ENCODE measurements at places on chromosomes 3 and 15.

DNA sequence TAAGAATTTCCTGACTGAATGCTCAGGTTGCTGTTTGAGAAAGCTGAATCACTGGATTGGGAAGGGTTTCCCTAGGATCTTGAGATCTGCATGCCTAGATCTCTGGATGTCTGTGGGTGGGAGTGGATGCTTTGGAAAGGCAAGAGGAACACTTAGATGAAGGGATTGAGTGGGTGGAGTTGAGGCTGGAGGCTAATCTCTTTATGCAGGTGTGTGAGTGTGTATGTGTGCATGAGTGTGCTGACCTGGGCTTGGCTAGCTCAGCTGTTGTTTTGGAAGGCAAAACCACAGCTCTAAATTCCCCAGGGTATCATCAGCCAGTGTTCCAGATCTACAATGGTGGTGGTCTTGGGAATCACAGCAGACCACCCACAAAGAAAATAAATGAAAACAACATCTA is 60.5 kb downstream of the CLDN1 start:
- no peak for DNase-seq

DNA sequence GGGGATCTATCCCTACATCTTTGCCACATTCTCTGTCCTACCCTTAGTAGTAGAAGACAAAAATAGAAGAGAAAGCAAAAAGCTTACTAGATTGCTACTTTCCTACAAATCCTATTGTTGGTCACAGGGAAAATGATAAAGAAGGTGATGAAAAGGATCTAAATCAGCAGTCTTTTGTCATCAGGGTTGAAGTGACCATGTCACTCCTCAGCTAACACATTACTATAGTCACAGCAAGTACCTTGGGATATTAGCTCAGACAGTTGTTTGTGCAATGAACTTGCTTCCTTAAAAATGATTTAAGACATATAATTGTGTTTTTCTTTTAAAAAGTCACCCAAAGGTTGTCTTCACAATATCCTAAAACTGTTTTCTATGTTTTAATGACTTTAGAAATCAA is 6.3 kb downstream of the ST3GAL6 start:
- no peak for DNase-seq

DNA sequence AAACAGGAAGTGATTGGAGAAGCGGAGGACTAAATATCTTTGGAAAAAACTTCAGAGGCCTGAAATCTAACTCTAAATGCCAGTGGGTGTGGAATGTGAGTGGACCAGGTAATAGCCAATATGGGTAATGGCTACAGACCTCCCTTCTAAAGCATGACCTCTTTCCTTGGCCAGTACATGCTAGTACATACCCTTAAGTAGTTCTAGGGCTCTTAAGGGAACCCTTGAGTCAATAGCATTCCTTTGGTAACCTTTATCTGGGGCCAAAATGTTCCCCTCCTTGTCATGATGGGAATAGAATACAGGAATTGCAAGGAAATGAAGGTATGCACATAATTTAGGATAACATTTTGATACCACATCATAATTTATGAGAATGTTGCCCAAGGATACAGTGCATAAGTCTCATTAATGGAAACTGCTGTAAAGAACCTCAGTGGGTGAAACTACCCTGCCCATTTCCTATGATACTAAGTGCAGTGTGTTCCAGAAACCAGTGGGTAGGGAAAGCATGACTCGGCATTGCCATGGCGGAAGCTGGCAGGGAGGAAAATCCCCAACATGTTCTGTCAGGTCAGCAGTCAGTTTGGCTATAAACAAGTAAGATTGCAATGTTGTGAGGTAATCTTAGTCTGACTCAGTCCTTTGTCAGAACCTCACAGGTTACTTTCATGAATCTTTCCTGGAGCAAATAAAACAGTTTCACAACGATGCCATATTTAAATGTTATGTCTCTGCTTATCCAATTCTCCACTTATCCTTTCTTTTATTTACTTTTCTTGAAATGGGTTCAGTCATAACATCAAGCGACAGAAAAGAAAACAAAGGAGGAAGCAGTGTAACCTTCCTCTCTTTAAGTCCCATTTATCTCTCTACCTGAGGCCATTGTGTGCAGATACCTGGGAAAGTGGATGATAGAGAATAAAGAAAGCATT is 23.5 kb upstream of the RAP2B start:
- DNase-seq: peak; percentile 63

- no peak for DNase-seq
Measured at GRCh38 chr3:68984011-68984530, 29.4 kb downstream of the EOGT start.

DNA sequence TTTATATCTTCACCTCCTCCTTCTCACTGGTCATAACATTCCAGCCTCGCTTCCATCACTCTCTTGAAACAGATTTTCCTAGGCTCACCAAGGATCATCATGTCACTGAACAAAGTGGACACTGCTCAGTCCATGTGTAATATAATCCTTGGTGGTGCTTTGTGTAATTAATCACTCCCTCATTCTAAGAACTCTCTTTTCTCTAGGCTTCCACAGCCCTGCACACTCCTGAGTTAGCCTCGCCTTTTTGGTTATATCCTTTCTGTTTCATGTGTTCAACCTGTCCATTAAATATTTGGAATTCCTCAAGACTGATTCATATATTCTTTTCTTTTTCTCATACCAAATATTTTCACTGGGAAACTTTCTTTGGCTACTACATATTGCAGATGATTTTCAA is 440.8 kb downstream of the PYDC2 start:
- no peak for DNase-seq

GRCh38 chr15:95169541-95170459 is 938.4 kb downstream of the MCTP2 start:
- DNase-seq: no peak

DNA sequence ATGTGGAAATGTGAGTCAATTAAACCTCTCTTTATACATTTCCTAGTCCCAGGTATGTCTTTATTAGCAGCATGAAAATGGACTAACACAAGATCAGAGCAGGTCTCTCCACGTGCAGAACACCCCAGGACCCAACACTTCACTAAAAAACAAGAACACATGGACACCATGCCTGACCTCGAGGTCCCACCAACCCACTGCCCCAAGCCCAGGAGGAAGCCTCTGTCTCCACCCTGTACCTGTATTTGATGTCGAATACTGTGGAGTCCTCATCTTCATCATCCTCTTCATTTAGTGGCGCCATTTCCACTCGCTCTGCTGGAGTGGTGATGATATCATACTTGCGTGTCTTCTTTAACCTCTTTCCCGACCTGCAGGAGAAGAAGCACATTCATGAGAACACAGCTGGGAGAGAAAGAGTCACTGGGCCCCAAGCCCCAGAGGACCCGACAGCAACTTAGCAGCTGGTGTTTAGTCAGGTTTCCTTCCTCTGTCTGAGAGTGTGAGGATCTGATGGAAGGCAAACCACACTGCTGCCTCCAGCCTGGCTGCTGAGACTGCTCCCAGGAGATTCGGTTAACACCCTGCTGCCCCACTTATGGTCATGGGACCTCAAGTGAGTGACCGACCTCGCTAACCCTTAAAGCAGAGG is 25.5 kb downstream of the FAM174B start:
- no peak for DNase-seq

DNA sequence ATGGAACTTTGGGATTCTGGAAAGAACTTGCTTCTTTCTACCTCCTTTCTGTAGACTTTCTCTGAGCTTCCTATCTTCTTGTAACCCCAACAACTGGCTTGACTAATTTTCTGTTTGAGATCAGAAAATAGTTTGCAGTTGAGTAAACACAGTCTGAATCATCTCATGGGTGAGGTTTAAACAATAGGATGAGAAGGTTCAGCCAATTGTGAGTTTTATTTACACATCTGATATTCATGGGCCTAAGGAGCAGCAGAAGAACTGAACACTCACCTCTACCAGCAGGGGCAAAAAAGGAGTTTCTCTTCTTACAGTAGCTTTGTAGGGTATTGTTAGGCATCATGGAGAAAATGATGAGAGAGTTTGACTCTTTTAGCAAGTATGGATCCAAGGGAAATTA is 54.2 kb downstream of the DTWD1 start:
- DNase-seq: no peak

DNA sequence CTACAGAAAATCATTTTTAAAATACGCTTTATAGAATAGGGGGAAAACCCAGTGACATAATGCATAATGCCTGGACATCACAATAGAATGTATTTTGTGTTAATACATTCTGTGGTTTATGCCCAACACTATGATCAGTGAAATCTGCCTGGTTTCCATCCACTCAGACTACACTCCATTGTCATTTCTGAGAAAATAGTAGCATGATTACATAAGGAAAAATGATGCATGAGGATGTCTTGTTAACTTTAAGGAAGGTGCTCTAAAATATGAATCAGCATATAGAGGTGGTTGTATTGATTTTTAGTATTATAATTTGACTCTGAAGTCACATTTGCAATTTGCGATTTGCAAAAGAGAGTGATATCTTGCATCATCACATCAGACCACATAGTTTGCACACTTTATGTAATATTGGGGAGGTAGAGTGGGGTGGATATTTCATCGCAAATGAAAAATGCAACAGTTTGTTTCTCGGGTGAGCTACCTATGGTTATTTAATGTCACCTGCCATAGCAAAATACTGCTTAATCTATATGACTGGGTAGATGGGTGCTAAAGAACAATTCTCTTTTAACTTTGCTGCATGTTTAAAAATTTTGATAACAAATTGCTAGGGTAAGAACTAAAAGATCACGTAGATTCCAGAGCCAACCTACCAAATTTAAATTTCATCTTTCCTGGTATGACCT is 403.9 kb downstream of the IL5RA start:
- no peak for DNase-seq

DNA sequence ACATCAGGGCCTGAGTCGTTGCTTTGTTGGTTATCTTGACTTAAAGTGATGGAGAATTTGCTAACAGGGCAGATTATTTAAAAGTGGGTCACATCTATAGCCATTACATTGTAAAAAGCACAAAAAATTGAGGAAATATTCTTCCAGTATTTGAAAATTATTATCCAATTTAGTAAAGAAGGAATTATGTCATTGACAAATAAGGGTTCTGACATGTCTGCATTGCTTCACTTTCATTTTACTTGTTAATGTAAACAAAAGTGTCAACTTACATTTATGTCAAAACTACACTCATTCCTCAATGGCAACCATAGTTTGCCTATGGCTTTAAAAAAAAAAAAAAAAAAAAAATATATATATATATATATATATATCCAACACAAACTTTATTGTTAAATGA is 3.4 kb upstream of the PARP14 start:
- no peak for DNase-seq

DNA sequence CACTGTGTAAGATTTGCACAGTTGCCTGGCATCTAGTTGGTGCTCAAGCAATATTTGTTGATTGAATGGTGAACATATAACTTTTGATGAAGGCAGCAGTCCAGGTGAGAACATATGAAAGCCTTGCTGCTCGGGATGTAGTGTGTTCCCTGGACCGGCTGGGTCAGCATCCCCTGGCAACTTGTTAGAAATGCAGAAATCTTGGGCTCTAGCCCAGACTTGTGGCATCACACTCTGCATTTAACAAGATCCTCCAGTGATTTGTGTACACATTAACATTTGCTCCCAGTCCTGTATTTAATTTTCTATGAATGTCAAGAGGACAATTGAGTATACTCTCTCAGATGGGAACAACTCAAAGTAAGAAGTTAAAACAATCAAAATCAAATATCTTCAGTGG is 69.0 kb upstream of the SAMMSON start:
- DNase-seq: no peak

GRCh38 chr3:119601154-119601553 is 3.5 kb downstream of the PLA1A start:
- no peak for DNase-seq

- no peak for DNase-seq
Measured at GRCh38 chr15:77285057-77285997, 134.6 kb downstream of the PEAK1 start.

DNA sequence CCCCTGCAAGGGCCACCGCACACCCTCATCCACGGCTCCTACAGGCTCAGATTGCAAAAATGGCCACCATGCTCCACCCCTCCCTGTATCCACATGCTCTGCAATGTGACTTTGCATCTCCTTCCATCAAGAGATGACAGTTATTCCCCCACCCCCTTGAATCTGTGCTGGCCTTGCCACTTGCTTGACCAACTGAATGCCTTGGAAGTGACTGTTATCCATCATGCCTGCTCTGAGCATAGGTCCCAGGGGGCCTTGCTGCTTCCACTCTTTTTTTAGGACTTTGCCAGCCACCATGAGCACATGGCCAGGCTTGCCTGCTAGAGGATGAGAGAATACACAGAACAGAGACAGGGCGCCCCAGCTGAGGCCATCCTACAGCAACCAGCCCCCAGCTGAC is 13.6 kb downstream of the HAPLN3 start:
- no peak for DNase-seq

DNA sequence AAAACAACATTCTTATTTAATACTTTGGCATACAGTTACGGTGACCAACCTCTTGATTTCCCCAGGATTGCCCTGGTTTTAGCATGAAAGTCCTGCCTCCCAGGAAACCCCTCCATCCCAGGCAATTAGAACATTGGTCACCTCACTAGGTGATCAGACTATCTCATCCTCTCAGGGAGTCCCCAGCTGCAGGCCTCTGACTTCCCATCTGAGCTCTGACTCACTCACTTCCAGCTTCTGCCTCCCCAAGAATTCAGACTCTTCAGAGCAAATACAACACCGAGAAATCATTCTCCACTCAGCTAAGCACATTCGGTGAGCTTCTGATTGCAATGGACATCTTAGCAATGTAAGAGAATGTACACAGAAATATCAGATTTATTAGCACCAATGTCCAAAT is 92.4 kb upstream of the HES1 start:
- DNase-seq: no peak

DNA sequence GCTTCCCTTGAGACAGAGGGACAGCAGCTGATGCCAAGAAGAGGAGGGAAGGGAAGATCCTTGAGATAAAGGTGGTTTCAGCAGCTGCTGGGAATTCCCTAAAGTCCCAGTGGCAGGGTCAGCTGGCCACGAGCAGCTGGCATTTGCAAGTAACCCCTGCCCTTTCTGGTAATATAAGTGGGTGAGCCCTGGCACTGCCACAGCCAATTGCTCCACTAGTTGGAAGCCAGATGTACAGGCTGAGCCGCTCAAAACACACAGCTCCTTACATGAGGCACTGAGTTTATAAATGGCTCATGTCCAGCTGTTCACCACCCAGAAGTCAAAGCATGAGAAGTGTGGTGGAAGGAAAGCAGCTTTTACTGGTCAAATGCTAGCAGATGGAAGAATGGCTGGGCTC is 35.4 kb downstream of the PRR20G start:
- DNase-seq: no peak

- peak; percentile 29 for DNase-seq
Measured at GRCh38 chr15:57732526-57733331, 26.2 kb downstream of the POLR2M start.

GRCh38 chr15:69141833-69142232 is 18.6 kb upstream of the GLCE start:
- no peak for DNase-seq

- no peak for DNase-seq
Measured at GRCh38 chr15:32941823-32942222, 224.0 kb downstream of the GREM1 start.

Data from HL-60 (cell line).